ENCODE measurements at places on chromosomes 2 and 18.

DNA sequence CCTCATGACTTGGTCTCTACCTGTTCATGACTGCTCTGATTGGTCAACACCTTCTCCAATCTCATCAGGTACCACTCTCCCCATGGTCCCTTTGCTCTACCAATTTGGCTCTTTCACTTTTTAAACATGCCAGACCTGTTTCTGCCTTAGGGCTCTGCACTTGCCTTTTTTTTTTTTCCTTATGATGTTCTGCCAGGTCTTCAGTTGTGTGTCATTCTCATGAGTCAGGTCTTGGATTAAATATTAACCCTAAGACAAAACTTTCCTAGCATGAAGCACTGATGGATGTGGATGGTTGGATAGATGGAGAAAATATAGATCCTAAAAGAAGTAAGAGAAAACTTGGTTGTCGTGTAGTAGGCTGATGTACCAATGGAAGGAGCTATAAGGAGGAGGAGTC, 219.3 kb downstream of the TTC32 start:
- DNase-seq, result no peak

- no peak for DNase-seq
Measured at GRCh38 chr2:219987830-219988229, 360.4 kb downstream of the SLC4A3 start.

DNA sequence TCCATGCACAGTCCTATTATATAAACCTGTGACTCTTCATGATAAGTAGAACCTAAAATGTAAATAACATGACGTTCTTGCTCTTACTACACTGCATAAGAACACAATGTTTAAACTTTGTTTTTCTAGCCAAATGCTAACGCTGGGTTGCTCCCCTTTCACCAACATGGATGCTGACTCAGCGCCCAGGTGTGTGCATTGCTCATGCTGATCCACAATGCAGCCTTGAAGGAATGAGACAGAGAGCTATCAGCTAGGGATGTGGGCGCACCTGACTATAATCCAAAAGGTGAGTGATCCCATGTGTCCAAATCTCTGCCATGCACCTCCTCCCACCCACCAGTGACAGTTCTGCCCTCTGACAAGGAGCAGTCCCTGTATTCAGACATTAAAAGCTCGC, 235.0 kb downstream of the IRS1 start:
- no peak for DNase-seq

DNA sequence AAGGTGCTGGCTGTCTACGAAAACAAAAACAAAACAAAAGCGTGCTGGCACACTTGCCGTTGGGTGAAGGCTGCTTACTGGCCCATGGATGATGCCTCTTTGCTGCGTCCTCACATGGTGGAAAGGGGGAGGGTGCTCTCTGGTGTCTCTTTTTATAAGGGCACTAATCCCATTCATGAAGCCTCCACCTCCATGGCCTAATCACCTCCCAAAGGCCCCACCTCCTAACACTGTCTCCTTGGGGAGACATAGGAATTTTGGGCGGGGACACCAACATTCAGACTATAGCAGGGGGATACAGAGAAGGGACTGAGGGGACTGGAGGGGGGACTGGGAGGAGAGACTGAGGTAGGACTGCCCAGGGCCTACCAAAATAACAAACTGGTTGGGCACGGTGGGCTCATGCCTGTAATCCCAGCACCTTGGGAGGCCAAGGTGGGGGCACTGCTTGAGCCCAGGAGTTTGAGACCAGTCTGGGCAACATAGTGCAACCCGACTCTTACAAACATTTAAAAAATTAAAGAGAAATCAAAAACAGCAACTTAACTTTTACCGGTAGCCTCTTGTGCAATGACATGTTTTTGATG, 14.5 kb downstream of the PTMA start:
- no peak for DNase-seq

GRCh38 chr2:98134172-98135005, 47.4 kb downstream of the VWA3B start:
- no peak for DNase-seq

GRCh38 chr2:60527762-60528161, 25.7 kb downstream of the BCL11A start:
- no peak for DNase-seq

DNA sequence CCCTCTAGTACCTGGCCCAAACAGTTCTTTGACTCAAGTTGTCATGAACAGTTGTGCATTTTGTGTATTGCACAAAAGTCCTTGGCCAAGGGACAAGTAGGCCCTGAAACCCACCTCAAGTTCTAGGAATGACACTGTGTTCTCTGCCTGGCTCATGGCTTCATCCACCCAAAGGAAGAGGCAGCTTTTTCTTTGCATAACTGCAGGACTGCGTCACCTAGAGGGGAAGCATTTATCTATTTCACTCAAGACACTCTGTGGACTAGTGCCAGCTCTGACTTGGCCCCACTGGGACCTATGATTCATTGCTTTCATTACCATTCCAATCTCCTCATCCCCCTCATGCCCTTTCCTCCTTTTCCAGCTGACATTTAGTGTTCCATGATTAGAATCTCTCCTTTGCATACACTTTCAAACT, 119.3 kb upstream of the SIX2 start:
- no peak for DNase-seq

DNA sequence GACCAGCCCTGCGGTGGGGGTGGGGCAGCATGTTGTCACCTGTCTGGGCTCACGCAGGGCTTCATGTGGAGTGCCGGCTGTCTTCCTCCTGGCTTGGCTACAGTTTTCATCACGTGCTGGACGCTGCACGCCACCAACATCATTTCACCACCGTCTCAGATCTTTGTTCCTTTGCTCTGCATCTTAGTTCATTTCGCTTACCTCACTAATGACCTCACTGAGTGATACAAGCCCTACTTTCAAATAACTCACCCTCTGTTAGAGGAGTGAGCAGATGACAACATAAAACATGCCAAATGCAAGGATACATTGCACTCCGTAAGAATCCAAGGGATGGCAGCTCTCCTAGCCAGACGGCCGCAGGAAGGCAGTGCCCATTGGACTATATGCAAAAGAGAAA, 527.5 kb downstream of the GALR1 start:
- no peak for DNase-seq

GRCh38 chr2:60353863-60354262, 199.6 kb downstream of the BCL11A start:
- no peak for DNase-seq

- DNase-seq, result no peak
Measured at GRCh38 chr2:37523814-37524362, 147.6 kb downstream of the CDC42EP3 start.

DNA sequence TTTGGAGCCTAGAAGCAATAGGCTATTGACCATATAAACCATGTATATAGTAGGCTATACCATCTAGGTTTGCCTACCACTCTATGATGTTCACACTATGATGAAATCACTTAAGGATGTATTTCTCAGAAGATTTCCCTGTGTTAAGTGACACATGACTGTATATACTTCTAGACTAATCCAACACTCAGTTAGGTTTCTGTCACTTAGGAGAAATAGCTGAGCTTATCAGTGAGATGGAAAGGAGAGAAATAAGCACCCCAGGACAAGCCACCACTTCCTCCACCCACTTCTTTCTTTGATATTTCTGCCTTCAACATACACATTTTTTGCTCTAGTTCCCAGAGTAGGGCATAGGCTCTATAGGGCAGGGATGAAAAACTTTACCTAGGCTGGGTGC, 7.8 kb downstream of the PECR start:
- no peak for DNase-seq

GRCh38 chr2:8310557-8311455, 371.1 kb upstream of the ID2 start:
- DNase-seq, result peak; percentile 24

- no peak for DNase-seq
Measured at GRCh38 chr2:8543060-8543382, 138.8 kb upstream of the ID2 start.

- DNase-seq, result no peak
Measured at GRCh38 chr18:79965119-79965902, 868 bp downstream of the HSBP1L1 start.

DNA sequence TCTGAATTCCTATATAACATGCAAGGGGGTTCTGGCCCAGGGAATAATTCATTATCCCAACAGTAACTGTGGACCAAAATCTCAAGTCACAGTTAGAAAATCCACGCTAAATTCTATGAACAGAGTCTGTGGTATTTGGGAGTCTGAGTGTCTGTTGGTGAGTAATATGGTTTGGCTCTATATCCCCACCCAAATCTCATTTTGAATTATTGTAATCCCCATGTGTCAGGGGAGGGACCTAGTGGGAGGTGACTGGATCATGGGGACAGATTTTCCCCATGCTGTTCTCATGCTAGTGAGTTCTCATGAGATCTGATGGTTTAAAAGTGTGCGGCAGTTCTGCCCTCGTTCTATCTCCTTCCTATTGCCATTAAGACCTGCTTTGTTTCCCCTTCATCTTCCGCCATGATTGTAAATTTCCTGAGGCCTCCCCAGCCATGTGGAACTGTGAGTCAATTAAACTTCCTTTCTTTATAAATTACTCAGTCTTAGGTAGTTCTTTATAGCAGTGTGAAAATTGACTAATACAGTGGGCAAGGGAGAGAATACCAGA, 68.3 kb downstream of the NBAS start:
- DNase-seq, result no peak

DNA sequence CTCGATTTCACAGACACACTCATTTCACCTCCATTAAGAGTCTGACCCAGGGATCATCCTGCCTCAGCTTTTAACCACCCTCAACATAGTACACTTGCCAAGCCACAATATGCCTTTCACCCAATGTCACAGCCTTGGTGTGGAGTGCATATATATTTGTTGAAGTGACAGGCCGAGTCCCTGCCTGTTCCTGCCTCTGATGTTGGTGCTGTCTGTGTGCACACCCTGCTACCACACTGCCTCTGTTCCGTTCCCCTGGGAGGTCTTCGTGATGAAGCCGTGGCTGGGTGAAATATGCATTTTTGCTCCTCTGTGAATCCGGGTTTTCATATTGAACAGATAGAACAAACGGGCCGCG, 90.3 kb downstream of the RNF144A start:
- DNase-seq, result no peak

GRCh38 chr2:28681606-28682005, 70.0 kb upstream of the PPP1CB start:
- DNase-seq, result no peak

- no peak for DNase-seq
Measured at GRCh38 chr2:239004274-239005015, 156.6 kb downstream of the TWIST2 start.

GRCh38 chr18:57921708-57922107, 118.6 kb upstream of the ATP8B1 start:
- no peak for DNase-seq

- DNase-seq, result no peak
Measured at GRCh38 chr2:74079522-74080341, 68.0 kb downstream of the BOLA3 start.

GRCh38 chr2:201735486-201735885, 37.0 kb upstream of the MPP4 start:
- DNase-seq, result no peak

DNA sequence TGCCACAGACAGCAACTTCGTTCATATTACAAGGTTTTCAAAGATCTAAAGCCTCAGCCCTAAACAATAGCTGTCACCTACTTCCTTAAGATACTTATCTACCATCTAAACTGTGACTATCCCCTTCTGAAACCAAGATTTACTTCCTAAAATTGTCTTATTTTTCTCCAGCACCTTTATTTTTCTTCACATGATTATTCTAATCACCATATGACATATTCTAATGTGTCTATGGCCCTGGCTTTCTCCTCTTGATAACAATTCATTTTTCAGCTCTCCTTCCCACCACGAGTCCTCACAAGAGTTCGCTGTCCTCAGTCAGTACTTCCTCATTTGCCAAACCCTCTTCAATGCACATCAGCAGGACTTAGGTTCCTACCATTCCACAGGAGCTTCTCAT, 53.9 kb downstream of the RTTN start:
- DNase-seq, result no peak

DNA sequence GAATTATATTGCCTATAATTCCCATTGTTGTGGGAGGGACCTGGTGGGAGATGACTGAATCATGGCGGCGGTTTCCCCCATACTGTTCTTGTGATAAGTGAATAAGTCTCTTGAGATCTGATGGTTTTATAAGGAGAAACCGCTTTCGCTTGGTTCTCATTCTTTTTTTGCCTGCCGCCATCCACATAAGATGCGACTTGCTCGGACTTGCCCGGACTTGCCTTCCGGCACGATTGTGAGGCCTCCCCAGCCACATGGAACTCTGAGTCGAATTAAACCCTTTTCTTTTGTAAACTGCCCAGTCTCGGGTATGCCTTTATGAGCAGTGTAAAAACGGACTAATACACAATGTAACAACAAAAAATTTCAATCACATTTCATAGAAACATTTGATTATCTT, 115.8 kb downstream of the C2orf74 start:
- DNase-seq, result no peak

- DNase-seq, result no peak
Measured at GRCh38 chr2:32136097-32136496, 29.6 kb upstream of the SLC30A6 start.

- peak; percentile 41 for DNase-seq
Measured at GRCh38 chr2:3423492-3424170, 44.1 kb downstream of the TRAPPC12 start.

DNA sequence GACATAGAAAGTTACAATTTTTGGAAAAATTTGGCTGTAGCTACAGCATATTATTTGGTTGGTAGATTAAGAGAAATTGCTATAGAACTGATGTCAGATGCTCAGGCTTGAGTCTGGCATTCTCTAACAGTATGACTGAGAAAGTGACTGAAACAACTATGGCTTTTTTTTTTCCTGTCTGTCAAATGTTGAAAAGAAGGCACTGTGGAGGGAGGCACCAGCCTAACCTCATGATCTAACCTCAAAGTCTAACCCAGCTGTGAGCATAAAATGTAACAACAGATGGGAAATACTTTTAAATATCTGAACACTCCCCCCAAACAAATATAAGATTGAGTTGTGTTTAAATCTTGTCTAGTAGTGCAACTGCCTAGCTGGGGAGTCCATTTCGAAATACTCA, 629.1 kb downstream of the LRP1B start:
- no peak for DNase-seq

GRCh38 chr2:7468955-7469354, 551.7 kb downstream of the RNF144A start:
- no peak for DNase-seq

DNA sequence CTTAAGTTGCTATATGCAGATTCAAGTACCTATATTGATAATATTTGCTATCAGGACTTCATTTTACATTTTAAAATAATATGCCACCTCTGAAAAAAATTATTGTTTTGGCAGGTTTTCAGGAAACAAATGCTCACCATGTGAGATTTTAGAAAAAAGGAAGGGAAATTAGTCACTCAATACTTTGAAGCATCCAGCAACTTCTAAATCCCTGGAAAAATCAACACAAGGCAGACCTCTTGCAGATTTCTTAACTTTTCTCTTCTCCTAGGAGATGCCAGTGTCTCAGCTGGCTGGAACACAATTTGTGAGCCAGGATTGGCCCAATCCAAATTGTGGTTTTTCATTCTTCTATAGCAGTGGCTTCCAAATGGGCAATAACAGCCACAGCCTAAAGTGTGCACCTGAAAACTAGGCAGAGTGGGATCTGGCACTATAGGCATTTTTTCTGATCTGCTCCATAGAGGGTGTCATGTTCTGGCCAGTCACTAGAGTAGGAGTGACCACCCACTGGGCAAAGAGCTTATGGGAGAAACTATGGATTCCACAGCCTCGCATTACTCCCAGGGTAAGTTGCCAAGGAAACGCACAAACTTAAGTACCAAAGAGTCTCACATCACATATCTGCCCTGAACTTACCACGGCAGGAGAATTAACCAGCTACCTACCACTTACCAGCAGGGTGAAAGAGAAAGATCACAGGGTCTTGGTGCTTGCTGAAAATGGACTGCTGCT, 28.1 kb upstream of the THOC1 start:
- DNase-seq, result no peak

GRCh38 chr2:134138115-134138514, 115.8 kb upstream of the MGAT5 start:
- DNase-seq, result no peak
